Glomerular endothelial cell (primary cell): ENCODE measurements at places on chromosomes 5 and 9.

GRCh38 chr5:167578977-167579692 lies 712.3 kb upstream of the WWC1 start:
- DNase-seq = no peak

DNA sequence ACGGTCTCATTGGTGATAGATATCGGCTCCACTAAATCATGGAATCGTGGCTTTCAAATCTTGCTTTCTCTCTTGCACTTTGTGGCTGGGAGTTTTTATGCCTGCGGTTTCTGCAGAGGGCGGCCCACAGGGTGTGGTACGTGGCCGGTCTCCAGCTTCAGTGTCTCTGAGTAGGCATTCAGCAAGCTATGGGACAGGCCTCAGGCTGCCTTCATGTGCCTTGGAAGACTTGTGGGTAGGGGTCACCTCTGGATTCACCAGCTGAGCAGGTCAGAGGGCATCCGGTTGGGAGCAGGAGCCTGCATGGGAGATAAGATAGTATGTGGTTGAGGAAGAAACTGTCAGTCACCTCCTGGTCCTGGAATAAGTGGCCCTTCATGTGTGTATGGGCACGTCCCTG lies 47.7 kb downstream of the AMBP start:
- no peak for DNase-seq

GRCh38 chr9:14314424-14314928 lies 535 bp upstream of the NFIB start:
- DNase-seq = no peak

DNA sequence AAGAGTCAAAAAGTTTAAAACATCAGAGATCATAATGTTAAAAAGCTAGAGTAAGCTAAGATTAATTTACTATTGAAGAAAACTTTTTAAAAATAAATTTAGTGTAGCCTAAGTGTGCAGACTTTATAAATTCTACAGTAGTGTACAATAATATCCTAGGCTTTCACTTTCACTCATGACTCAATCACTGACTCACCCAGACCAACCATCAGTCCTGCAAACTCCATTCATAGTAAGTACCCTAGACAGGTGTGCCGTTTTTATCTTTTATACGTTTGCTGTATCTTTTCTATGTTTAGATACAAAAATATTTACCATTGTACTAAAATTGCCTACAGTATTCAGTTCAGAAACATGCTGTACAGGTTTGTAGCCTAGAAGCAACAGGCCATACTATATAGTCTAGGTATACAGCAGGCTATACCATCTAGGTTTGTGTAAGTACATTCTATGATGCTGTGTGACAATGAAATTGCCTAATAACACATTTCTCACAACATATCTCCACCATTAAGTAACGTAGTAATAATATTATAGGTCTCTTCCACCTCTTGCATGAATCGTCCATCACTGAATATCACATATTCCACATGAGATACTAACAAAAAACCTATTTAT lies 59.2 kb downstream of the MEGF9 start:
- DNase-seq = no peak

DNA sequence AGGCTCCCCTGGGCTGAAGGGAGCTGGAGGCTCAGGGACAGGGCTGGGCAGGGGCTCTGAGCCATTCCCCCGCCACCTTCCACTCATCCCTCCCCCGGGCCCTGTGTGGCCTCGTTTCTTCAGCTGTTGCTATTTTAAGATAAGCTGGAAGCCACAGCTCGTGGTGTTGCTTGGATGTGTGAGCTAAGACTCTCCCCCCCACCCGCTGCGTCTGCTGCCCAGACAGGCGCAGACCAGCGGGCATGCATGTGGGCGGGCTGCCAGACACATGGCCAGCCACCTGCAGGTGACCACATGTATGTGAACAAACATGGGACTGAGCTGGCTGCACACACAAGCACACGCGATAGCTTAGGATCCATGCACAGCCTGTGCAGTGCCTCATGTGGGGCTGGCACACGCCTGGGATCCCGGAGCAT lies 8.7 kb downstream of the SNCB start:
- no peak for DNase-seq

- no peak for DNase-seq
Observed at GRCh38 chr5:126383776-126384175, 39.4 kb upstream of the GRAMD2B start.

- no peak for DNase-seq
Observed at GRCh38 chr9:92055624-92056023, 59.6 kb downstream of the SPTLC1 start.

DNA sequence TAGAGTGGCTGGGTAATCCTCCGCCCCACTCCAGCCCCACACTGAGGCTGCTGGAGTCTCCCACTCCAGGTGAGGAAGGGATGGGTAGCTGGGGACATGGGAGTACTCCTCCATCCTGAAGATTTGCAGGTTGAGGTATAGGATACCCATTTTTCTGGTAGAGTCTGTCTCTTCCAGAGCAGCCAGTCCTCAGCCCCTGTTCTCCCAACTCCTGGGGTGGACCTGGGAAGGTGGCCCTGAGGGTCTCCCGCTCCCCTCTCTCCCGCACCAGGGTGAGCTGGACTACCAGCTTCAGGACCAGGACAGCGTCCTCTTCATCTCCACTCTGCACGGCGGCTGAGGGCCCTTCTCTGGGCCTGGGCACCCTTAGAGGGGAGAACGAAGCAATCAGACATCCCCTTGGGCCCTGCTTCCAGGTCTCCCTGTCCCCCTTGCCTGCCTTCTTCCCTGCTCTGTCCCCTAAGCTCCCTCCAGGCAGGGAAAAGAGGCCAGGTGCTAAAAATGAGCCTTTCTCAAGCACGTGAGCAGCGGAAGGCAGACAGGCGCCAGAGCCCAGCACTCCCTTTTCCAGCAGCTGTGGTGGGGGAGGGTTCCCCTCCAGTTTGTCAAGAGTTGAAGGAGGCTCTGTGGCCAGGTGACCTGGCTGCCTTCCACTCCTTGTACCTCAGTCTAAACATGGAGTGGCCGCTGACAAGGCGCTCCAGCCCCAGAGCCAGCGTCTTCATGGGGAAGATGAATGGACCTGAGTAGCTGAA lies 18.4 kb downstream of the URM1 start:
- DNase-seq = no peak

DNA sequence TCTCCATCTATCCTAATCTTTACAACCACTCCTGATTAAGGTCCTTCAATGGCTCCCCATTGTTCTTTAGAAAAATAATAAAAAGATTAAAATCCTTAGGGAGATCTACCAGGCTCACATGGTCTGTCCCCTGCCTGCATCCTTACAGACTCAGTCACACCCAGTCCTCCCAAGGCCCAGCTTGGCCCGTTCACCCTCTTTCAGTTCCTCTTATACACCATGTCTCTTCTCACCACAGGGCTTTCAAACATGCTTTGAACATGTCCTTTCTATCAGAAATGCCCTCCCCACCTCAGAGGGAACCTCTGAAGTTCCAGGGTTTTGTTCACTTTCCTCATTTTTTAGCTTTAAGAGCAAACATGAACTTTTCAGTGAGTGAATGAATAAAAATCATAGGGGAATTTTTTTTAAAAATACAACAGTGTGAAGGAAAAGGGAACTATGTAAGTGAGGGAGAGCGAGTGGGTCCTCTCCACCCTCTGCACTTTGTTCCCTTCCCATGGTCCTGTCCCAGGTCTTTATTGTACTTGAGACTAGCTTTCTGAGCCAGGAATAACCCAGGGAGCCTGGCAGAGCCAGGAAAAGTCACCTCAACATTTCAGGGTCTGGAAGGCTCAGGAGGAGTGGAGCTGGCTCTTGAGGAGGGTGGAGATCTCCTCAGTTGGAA lies 55.3 kb downstream of the TRPC7 start:
- no peak for DNase-seq

DNA sequence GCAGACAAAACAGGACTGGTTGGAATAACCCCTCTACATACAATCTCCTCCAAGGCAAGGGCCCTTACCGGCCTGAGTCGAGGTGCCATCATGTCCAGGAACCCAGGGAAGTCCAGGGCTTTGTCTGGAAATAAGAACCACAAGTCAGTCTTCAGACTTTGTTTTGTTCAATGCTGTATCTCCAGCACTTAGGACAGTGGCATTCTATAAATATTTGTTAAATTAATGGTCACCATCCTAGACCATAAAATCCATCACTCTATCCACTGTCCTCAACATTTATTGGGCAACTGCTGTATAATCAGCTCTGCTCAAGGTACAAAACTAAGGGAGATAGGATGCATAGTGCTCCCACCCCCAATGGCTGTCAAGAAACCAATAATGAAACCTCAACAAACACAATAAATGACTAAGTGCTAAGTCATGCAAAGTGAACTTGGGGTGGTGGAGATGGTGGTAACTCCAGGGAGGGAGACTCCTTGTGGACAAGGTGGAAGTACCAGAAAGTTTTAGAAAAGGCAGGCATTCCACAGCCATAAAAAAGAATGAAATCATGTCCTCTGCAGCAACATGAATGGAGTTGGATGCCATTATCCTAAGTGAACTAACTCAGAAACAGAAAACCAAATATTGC lies 5.0 kb downstream of the RELL2 start:
- no peak for DNase-seq

GRCh38 chr5:60517850-60518249 lies 182.1 kb downstream of the DEPDC1B start:
- DNase-seq = no peak

DNA sequence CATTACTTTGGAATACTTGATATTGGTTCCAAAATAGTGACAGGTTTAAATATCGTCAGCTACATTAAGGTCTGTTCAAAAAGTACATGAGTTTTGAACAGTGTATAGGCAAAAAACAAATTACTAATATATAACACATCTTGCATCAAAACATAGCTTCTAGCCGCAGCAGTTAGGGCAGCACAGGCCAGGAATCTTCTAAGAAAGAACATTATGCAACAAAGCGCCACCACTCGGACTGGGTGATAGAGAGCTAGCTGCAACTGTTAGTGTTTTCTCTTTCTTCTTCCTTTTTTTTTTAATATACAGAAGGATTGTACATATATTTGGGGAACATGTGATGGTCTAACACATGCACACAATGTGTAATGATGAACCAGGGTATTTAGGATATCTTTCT lies 504.5 kb downstream of the NR2F1-AS1 start:
- no peak for DNase-seq

DNA sequence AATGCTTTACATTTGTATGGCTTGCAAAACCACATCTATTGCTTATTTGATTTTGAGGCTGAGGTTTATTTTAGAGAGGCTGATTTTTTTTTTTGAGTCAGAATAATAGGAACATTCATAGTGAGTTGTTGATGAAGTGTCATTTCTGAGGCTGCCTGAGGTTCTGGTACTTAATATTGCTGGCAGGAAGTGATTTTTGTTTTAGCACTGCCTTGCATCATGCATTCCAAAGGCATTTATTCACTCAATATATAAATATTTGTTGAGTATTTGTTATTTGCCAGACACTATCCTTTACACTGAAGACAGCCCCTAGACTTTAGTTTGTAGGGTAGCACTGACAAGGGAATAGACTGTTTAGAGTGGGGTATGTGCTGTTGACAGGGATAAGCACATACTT lies 2.7 kb downstream of the RNF20 start:
- no peak for DNase-seq

DNA sequence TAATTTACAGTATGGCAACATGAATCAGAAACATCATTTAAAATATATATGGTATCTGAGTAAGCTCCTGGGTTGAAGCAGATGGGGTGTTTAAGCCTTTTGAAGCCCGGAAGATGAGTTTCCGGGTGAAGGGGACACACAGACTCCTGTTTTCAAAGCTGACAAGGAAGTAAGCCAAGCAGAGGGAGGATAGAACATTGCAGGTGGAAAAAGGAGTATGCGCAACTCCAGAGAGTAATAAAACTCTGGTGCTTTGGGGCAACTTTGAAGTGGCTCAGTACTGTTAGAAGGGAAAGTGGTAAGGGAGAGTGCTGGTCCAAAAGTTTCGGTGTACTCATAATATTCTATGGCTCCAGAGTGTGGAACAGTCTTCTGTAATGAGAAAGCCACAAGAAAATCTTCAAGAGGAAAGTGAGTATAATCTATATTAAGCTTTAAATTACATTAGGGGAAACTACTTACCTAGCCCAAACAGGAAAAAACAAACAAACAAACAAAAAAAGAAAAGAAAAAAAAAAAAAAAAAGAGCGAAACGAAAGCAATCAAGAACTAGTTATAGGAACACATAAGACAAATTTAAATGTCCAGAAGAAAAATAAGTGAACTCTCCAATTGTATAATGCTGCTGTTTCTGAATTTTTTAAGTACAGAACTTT lies 2.3 kb upstream of the ST8SIA4 start:
- DNase-seq = no peak

DNA sequence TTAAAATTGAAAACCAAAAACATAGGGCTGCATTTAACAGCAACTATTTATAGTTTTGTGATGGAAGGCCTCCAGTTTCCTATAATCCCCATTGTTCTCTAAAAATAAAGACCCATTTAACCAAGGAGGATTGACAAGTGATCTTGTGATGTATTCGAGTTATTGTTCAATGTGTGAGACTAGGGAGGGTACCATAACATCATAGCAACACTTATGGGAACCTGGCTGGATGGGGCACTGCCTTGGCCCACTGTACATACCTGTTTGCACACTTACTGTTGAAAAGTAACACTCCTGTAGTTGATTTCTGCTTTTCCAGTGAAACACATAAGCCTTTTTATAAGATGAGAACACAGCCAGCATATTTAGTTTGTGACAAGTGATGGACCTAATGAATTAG lies 32.3 kb downstream of the MACIR start:
- no peak for DNase-seq

DNA sequence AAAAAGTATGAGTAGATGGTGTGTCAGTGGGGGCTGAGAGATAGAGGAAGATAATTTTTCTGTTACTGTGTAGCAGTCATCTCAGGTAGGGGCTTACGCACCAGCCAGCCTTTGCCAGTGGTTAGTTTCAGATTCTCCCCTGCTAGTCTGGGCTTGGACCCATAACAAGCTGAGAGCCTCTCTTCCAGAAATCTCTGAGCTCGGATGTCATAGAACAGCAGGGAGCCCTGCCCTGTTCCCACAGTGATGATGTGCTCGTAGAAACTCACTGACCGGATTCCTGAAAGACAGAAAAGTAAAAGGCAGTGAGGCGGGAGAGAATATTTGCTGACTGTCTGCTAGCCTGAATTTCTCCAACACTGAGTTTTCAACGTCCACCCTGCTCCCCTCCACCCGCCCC lies 37.2 kb downstream of the DCAF12 start:
- DNase-seq = no peak

DNA sequence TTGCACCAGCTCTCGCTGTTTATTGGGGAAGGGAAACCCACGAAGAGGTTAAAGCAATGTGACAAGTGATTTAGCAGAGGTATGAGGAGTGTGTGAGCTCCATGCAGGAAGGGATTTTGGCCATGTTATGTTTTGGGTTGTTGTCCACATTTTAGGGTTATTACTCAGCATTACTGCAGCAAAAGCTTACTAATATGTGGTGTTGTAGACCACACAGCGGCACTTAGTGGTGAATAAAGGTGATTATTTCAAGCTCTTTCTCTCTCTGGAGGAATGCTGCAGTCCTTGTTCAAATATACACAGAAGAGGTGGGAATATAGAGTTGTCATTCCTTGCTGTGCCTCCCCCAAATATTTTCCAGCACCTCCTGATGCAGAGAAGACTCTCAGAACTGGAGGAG lies 29.7 kb upstream of the AKNA start:
- DNase-seq = no peak

DNA sequence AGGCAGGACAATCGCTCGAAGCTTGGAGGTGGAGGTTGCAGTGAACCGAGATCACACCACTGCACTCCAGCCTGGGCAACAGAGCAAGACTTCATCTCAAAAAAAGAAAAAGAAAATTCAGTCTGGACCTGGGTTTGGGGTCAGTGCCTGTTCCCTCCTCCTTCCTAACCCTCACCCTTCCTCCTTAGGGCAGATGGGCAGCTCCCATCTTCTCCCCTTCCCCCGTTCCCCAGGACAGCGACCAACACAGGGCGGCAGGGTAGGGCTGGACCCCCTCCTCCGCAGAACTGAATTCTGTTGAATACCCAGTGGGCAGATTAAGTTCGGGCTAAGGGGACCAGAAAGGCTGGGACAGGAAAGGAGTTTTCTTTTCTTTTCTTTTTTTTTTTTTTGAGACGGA lies 1.5 kb upstream of the RMND5B start:
- no peak for DNase-seq
